GF-D8 (cell line): ENCODE measurements at places on chromosomes 13 and 19.

DNA sequence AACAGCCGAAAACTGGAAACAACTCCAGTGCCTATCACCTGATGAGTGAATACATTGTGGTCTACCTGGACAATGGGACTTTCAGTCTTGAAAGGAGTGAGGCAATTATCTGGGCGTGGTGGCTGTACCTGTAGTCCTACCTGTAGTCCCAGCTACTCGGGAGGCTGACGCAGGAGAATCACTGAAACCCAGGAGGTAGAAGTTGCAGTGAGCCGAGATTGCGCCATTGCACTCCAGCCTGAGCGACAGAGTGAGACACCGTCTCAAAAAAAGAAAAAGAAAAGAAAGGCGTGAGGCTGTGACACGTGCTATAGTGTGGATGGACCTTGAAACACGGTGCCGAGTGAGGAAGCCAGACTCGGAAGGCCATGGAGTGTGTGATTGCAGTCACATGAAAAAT, 4.1 kb upstream of the NTN5 start:
- no peak for DNase-seq

GRCh38 chr13:48778610-48779009, 124.9 kb downstream of the CYSLTR2 start:
- no peak for DNase-seq

DNA sequence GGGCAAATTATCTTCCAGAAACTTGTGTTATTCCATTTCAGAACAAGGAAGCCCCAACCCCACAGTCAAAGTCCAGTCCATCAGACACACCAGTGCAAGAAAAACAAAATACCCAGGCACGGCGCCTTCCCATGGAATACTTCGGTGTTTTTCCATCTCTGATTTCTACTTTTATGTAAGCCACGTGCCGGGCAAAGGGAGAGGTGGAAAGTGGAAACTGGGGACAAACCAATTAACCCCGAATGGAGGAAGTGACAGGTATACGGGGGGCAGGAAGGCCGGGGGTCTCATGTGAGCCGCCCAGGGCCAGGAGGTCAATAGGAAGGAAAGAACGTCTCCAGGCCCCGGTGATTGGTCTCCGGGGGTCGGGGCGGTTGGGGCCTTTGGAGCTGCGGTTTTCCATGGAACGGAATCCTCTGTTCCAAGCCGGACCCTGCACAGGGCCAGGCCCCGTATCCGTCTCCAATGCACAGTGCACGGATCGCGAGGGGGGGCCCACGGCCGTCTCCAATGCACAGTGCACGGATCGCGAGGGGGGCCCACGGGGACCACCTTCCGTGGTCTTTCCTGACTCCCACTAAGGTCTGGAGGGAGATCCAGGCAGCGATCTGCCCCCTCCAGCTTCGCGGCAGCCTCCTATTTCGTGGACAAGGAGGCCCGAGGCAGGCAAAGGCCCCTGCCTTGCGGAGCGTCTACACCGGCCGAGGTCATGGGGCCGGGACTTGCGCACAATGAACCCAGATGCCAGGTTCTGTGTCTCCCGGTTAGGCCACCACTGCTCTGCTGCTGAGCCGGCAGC, 79.7 kb downstream of the GADD45B start:
- DNase-seq = no peak

DNA sequence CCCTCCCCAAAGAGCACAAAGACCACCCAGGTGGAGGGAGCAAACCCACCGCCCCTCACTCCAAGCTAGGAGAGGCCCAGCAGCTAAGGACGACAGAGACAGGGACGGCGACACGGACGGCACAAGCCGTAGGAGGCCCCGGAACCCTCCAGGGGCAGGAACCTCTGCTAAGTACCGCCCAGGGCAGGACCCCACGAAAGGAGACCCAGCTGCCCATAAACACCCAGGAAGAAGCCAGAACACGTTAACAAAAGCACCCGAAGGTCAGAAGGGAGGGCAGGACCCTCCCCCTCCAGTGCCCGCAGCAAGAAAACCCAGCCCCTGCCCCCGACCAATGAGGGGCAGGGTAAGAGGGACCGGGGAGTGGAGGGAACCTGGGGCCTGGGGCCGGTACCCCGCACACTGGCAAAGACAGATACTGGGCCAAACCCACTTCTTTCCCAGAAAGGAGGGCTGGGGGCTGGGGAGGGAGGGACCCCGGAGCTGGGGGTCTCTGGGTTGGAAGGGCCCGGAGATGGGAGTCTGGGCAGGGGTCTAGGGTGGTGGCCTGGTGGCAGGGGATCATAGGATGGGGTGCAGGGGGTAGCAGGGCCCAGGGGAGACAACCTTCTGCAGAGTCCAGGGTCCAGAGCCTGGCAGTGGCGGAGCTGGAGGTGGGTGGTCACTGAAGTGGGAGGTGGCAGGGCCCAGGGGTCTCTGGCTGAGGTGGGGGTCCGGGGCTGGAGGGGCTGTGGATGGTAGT, 2.4 kb downstream of the BTBD2 start:
- DNase-seq = no peak

DNA sequence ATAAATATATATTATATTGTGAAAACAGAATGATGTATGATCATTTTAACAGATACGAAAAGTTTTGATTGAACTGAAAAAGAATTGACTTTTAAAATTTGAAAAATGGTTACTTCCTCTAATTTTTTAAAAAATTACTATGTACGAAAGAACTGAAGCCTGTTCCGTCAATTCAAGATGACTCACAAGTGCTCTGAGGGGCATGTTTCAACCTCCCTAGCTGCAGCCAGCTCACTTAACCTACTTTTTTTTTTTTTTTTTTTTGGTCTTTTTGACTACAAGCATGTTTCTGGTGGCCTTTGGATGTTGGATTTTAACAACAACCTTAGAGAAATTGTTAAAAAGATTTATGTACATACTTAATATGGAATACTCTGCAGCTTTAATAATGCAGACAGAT, 1139.3 kb downstream of the DIAPH3 start:
- DNase-seq = no peak

- DNase-seq = peak; percentile 39
Observed at GRCh38 chr13:41222259-41222852, 28.0 kb upstream of the KBTBD7 start.

GRCh38 chr19:46181388-46181779, 33.3 kb downstream of the IGFL2 start:
- DNase-seq = no peak

DNA sequence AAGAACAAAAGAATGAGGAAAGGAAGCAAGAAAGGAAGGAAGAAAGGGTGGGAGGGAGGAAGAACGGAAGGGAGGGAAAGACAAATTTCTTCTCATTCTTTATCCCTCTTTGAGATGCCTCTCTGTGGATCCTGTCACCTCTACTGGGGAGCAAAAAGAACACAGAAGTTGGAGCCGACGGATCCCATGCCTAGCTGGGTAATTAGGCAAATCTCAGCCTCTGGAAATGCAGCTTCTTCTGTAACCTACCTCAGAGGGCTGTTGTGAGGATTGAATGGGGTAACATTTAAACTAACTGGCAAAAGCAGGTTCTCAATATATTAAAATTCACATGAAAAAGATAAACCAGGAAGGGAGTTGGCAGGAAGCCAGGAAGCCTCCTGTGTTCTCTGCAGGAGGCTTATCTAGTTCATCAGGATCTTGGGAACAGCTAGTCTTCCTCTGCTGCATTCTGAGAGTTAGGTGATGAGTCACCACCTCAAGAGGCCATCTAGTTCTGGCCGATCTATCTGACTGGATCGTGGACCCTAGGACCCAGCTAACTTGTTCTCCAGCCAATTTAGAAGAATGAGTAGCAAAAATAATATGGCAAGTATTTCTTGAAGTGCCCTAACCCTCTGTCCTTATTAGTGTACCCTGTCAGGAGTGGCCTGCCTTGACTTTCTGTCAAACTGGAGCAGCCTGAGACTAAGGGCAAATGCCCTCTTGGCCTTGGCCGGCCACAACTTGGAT, 15.2 kb upstream of the CPB2 start:
- DNase-seq = no peak

GRCh38 chr13:57644106-57644505, 12.6 kb downstream of the PCDH17 start:
- DNase-seq = no peak

DNA sequence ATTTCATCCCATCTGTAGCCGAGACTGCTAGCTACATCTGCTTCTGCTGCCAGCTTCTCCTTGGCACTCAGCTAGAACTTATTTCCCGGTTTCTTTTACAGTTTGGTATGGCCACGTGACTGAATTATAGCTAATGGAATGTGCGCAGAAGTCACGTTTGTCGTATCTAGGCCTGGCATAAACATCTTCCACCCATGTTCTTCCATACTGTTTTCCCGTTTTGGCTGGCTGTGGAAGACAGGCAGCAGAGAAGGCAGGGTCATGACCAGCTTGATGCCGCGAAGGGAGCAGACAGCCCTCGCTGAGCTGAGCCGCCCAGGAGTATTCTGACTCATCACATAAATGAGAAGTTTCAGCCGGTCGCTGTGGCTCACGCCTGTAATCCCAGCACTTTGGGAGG, 186.7 kb downstream of the RFC3 start:
- DNase-seq = no peak

- no peak for DNase-seq
Observed at GRCh38 chr19:57583521-57584416, at the start of gene ZIK1. Gene ZIK1, plus strand, starts transcription at chr19:57584145. Its CDS starts 212 bp downstream, at chr19:57584357.

DNA sequence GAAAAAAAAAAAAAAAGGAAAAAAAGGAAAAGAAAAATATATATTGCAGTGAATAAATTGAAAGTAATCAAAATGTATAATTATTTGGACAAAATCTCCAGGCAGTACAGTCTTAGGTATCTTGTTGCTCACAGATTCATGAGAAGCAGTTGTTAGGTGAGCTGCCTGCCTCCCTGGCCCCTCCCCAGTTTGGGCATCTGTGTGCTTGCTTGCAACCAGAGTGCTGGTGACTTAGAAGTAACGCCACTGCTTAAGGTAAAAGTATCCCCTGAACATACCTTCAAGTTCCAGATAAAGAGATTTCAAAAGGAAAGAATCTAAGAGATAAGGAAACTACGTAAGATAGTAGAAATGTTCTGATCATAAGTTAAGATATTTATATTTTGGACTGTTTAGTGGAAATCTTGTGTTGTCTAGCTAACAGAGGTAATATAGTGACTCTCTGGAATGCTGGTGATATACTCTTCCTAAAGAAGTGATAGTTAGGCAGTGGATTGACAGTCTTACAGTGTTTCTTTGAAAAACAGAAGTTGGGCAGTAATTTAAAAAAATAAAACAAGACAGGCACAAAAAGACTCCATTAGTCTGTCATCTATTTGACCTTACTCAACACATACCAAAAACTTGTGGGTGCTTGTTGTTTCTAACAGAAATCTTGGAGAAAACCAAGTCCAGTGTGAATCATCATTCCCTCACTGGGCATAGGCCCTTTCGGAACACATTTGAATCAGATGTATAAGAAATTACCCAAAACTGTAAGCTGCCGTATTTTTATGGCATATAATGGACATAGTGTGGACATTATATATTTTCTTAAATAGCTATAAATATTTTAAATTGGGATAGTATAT, 38.3 kb upstream of the KCTD4 start:
- no peak for DNase-seq

DNA sequence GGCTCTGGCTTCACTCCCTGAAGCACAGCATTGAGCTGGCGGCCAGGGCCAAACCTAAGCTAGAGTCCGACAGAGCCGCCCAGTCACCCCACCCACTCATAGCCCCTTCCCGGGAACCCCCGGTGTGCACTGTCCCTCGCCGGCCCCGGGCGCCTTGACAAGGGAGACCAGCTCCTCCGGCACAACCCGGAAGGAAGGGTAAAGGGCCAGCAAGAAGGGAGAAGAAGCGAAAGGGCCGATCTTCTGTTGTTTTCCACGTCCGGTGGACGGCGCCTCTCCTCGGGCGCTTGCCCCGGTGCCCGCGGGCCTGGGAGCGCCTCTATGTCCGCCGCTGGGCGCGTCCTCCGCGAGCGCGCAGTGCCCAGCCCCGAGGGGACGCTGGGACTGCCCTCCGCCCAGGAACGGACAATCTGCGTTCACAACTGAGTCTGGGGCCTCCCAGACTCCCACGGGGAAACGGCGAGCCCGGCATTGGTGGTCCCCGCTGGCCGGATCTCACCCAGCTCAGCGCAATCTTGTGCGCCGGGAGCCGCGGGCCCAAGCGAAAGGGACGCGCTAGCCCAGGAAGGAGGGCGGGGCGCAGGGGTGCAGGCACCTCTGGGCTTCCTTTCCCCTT, 172.5 kb upstream of the MIR17HG start:
- no peak for DNase-seq

- no peak for DNase-seq
Observed at GRCh38 chr13:42883771-42884467, 102.5 kb downstream of the FAM216B start.

- DNase-seq = no peak
Observed at GRCh38 chr13:48977973-48978372, 2.3 kb downstream of the FNDC3A start.

DNA sequence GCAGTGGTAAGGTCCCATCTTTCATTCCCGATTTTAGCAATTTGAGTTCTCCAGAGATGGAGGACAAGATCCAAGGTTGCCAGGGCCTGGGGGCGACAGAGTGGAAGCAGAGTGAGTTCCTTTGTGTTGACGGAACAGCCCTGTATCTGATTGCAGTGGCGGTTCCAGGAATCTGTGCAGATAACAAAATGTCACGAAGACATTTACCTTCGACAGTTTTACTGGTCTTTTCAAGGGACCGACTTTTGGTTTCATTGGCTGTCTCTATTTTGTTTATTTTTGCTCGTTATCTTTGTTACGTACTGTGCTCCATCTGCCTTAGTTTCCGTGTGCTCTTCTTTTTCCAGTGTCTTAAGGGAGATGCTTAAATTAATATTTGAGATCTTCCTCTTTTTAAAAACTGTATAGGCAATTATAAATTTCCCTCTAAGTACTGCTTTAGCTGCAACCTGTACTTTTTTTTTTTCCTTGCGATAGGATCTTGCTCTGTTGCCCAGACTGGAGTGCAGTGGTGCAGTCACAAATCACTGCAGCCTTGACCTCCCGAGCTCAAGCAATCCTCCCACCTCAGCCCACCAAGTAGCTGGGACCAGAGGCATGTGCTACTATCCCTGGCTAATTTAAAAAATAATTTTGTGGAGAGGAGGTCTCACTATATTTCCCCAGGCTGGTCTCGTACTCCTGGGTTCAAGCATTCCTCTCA, 23.2 kb downstream of the KDM4B start:
- DNase-seq = no peak

GRCh38 chr19:12112701-12113100, 27.4 kb downstream of the ZNF20 start:
- no peak for DNase-seq

DNA sequence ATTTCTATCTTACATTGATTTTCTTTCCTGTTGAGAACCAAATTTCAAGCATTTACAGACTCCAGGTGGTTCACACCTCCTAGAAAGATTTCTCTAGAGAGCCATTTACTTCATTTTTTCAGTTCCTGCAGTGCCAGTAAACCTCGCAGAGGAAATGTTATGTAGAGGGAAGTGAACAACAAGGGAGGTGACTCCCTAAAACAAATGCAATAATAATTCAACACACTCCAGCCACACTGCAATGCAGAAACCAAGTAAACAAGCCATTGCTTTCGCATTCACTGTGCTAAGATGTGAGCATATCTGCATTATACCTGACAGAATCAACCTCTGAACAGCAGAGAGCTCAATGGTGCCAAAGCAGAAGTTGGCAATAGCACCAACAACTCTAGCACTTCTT, 215.1 kb downstream of the RBM26 start:
- no peak for DNase-seq
